ENCODE measurements at places on chromosomes 7 and 10. TPM values are rescaled to one million over a fixed set of nuclear protein-coding genes. Genes with fewer than 3 reads are reported as not detected.

DNA sequence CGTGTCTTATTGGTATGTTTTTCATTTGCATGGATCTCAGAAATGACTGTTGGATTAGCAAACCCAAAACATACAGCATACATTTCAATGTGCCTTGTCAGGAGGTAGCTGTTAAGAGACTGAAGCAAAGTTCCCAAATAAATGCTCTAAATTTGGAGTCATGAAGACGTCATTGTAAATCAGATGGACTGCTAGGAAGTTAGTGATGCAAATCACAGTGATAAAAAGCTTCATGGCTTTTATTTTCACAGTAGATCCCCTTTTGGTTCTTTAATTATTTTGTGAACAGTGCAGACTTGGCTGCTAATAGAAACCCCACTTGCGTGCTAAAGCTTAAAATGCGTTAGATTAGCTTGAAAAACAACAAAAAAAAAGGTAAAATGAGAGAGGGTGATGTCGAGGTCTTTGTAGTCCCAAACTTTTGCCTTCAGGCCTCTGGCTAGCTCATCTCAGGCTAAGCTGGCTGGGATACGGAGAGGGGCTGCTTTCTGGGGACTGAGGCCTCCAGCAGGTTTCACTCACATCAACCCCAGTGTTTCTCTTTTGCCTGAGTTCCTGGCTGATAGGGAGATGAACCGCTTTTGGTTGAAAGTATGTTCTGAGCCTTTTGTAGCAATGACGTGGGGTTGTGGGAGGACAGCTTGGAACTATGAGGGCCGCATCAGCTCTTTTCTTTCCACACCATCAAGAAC is 107.1 kb upstream of the CDCA7L start:
- DNase-seq = no peak
- H3K4me1 ChIP-seq = no peaks in the 10 kb centered on the region
- H3K36me3 ChIP-seq = no peaks in the 10 kb centered on the region
- H3K4me3 ChIP-seq = no peak overlapping the region
- no peaks in the 10 kb centered on the region for H3K27me3 ChIP-seq

GRCh38 chr7:26534649-26535482 is 243.2 kb downstream of the SNX10 start:
- H3K4me3 ChIP-seq = no peak overlapping the region
- H3K4me1 ChIP-seq = no peaks in the 10 kb centered on the region

PLCE1 gene
- 14.3 TPM for total RNA-seq

AGAP9 gene
- 4.2 TPM for total RNA-seq

ELOVL3 gene
- 0.26 TPM for total RNA-seq
